Activated CD8-positive, alpha-beta memory T cell treated with anti-CD3 and anti-CD28 coated beads for 4 hours (primary cell): ENCODE measurements at places on chromosomes 5 and 9.

- no peak for DNase-seq
These were observed 7.0 kb upstream of the GADD45G start for GRCh38 chr9:89597711-89598362.

GRCh38 chr5:119402555-119402954 lies 46.7 kb downstream of the TNFAIP8 start:
- no peak for DNase-seq

- DNase-seq: no peak
These were observed 210.0 kb downstream of the MPDZ start for GRCh38 chr9:13069498-13069897.

- DNase-seq: no peak
These were observed 244.9 kb upstream of the KLF4 start for GRCh38 chr9:107734256-107735013.

- no peak for DNase-seq
These were observed 129.2 kb downstream of the MYO10 start for GRCh38 chr5:16806711-16807546.

DNA sequence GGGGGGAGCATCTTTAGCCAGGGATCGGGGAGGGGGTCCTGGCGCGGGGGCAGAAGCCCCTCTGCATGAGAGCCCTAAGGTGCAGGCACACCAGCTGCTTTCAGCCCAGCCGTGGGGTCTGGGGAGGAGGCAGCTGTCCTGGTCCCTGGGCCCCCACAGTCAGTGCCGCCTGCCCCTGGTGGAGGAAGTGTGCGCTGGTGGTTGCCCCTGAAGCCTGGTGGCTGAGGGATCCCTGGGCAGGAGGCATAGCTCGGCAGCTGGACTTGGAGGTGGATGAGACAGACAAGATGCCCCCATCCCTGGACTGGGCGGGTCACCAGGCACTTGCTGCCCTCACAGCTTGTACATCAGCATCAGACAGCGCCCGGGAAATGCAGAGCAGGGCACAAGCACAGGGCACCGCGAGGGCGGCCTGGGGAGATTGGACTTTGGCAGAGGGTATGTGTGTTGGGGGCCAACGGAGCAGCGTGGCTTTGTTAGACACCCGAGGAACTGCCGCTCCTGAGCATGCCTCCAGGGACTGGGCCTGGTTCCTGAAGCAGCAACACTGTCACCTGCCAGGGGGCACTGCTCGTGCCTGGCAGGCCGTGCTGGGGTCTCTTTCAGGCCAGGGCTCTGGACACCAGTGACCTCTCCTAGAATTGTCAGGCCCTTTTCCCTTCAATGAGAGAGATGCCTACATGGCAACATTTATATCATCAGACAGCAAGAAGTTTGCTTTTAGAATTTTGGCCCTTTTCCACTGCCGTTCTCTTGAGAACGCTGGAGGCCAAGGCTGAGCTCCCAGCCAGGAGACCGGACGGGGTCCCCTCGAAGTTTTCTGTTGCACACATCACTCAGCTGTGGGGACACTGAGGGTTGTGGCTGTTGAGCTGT lies 41.9 kb upstream of the CTSL start:
- no peak for DNase-seq

- DNase-seq: no peak
These were observed 42.3 kb downstream of the HTR1A start for GRCh38 chr5:63919763-63920478.

GRCh38 chr5:107576155-107576554 lies 94.6 kb downstream of the EFNA5 start:
- no peak for DNase-seq

DNA sequence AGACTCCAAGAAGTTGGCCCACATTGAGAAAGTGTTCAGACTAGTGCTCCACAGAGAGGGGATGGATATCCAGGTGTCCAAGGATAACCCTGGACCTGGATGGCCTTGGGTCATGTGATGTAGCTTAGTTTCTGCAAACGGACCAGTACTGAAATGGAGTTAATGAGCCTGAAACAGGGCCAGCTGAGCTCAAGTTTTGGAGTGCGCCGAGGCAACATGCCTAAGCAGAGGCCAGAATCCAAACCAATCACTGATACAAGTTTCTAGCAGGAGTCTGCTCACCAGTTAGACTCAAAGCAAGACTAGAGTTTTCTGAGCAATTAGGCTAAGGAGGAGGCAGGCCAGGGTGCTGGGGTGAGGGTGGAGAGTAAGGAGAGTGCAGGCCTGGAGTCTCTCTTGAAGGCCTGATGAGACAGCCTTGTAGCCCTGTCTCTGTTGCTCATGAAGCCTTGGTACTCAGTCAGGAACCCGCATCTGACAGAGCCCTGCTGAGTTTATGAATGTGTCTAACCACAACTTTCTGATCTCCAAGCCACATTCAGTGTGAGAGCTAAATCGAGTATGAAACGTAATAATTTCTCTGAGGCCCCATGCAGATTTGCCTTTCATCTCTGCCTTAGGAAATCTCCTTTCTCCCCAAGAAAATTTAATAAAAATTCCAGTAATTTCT lies 68.9 kb upstream of the EQTN start:
- no peak for DNase-seq

- DNase-seq: no peak
These were observed 41.7 kb upstream of the TJP2 start for GRCh38 chr9:69132361-69132760.

- DNase-seq: no peak
These were observed 104.2 kb downstream of the MEF2C start for GRCh38 chr5:88778736-88779135.

GRCh38 chr9:126270556-126270955 lies 56.1 kb upstream of the MVB12B start:
- DNase-seq: no peak

- DNase-seq: no peak
These were observed 81.1 kb upstream of the NR3C1 start for GRCh38 chr5:143484601-143485000.

DNA sequence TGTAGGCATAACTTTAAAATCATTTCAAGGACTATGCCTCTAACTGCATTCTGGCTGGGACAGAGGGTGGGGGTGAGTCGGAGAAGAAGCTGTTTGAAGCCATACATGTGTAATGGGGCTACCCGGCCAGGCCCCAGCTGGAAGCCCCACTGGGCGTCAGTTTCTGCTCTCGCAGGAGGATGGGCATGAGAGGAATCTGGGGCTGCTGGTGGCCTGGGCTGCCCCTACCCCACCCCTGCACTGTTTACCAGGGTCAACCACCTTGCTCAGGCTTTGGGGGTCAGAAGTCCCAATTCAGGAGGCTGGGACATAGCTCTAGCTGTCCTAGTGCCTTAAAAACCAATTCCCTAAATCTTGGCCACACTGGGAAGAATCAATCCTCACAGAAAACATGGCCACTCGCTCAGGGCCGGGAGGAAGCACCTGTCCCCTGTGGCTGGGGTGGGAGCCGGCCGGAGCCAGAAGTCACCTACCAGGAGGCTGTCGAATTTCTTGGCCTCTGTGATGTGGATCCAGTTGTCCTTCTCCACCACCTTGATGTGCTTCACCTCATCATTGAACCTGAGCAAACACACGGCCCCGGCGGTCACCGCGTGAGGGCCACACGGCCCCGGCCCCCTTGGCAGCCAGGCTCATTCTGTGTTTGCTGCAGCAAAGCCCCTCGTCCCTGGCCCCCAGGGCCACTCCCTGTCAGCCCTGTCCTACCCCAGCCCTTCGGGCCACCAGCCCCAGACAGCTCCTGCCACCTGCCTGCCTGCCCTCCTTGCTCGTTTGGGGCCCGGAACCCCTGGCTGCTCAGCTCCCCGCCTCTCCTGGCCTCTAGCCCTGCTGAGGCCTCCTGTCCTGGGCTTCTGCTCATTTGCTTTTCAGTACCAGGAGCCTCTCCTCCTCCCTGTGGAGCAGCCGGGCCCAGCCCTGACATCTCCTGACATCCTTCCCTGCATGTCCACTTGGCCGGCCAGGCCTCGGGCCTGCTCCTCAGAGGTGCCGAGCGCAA lies 33.6 kb upstream of the SARDH start:
- DNase-seq: no peak

DNA sequence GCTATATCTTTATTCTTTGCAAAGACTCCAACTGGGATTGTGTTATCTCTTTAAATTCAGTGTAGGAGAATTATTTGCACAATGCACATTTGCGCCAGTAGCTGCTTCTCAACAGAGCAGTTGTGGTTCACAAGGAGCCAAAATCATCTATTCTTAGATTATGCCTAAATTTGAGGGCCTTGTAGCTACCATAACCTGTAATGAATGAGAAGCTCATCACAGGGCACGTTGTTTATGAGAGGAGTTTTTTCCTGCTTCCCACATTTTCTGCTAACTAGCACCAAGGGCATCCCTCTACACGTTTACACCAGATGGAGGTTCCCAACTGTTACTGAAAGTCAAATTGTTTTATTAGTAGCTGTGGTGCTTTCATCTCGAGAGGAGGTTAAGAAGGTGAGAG lies 322.4 kb downstream of the TMEM161B start:
- no peak for DNase-seq

DNA sequence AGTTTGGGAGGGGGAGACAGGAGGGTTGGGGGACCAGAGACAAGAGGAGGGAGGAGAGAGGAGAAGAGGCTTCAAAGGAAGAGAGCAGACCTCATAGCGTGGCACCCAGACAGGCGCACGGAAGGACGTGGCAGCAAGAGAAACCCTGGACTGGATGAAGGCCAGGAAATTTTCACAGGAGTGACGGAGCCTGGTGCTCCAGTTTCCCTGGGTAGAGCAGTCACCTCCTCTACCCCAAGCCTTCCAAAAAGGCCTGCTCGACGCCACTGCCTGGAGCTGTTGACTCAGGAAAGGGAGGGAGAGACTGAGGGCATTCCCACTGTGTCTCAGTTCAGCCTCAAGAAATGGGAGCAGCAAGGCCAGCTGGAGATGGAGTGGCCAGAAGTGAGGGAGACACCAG lies 19.3 kb downstream of the AK8 start:
- no peak for DNase-seq

- no peak for DNase-seq
These were observed 171.4 kb upstream of the DAP start for GRCh38 chr5:10932426-10932825.

GRCh38 chr9:79621916-79622575 lies 50.3 kb downstream of the TLE4 start:
- no peak for DNase-seq

DNA sequence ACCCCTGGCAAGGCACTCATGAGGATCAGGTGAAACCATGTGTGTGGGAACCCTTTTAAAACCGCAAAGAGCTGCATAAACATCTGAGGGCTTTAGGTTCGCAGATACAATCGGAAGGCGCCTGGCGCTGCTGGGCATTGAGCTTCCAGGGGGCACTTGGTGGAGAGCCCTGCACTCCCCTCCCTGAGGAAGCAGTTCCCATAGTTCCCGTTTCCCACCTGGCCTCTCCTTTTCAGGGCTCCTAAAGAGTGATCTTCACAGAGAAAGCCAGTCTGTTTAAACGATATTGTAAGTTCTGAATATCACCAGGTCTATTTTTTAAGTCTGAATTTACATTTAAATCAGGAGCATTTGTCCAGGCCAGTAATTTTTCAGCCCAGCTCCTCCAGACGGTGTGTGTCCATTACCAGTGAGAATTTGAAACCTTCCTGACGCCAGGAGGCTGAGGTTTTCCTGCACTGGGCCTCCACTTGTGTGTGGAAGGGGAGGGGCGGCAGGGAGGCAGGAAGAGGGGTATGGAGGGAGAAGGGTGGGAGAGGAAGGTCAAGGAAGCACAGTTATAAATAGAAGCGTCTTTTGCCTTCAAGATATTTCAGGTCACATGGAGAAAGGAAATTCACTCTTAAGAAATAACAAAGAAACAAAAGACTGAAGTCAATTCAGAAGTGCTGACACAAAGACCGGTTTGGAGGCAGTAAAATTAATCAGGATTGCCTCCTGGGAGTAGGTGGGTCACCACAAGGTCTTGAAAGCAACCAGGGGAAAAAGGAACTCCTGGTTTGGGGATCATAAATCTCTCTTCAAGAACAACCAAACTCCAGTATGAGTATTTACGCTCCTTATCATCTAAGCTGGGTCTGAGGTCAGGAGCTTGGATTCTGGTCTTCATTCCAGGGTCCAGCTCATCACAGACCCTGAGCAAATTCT lies 14.3 kb upstream of the MGAT1 start:
- no peak for DNase-seq

GRCh38 chr9:99309141-99309939 lies 87.3 kb downstream of the SEC61B start:
- no peak for DNase-seq

- no peak for DNase-seq
These were observed 19.3 kb upstream of the TOR2A start for GRCh38 chr9:127754099-127755060.

GRCh38 chr5:155540000-155540595 lies 526.5 kb downstream of the KIF4B start:
- no peak for DNase-seq
